Right atrium auricular region (tissue), 2 donors: ENCODE measurements at places on chromosomes 5 and 9. TPM values are rescaled to one million over a fixed set of nuclear protein-coding genes. Genes with fewer than 3 reads are reported as not detected.

Gene FCHO2
- total RNA-seq: 10.7 TPM

Gene MARCOL
- not detected for total RNA-seq

Gene CDKN2B
- total RNA-seq: 3.9 TPM

Gene UBE2R2
- 26.6 TPM for total RNA-seq

Gene RASGRF2
- 3.5 TPM for total RNA-seq

Gene SLC9A3
- total RNA-seq: 2.3 TPM

Gene F12
- total RNA-seq: not detected

Gene FPGS
- 47.0 TPM for total RNA-seq

Gene AMBP
- not detected for total RNA-seq

Gene DNAJB5
- total RNA-seq: 82.4 TPM

Gene CCL27
- not detected for total RNA-seq

GRCh38 chr5:118832974-118833373, 155.4 kb downstream of the DTWD2 start:
- no peaks in the 10 kb centered on the region for H3K36me3 ChIP-seq
- DNase-seq: no peak
- no peaks in the 10 kb centered on the region for H3K27me3 ChIP-seq

DNA sequence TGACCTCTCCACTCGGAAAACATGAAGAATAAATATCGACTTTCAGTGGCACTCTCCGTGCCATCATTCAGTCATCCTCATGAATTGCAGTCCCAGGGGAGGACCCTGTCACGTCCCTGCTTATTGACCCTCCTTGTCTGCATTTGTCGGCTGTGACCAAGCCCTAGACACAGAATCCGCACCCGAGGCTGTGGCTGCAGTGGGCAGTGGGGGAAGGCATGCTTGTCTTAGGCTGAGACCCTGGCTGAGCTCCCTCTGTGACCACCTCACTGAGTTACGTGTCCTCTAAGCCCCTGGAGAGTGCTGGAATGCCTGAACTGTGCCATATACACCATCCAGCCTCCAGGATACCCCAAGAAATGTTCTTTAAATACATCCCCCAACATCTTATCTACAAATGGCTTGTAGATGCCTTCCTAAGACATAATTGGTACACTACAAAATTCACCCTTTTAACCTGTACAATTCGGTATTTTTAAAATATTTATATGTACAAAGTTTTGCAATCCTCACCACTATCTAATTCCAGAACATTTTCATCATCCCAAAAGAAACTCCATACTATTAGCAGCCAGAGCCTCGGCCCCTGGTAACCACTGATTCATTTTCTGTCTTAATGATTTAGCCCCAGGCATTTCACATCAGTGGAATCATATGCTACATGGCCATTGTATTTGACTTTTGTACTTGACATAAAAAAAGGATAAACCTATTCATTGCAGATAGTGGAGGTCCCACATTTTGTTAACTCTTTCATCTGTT, 80.8 kb upstream of the ICE1 start:
- no peak overlapping the region for H3K27ac ChIP-seq
- no peak overlapping the region for H3K4me3 ChIP-seq
- DNase-seq: no peak
- H3K27me3 ChIP-seq: no peaks in the 10 kb centered on the region
- H3K4me1 ChIP-seq: no peaks in the 10 kb centered on the region

DNA sequence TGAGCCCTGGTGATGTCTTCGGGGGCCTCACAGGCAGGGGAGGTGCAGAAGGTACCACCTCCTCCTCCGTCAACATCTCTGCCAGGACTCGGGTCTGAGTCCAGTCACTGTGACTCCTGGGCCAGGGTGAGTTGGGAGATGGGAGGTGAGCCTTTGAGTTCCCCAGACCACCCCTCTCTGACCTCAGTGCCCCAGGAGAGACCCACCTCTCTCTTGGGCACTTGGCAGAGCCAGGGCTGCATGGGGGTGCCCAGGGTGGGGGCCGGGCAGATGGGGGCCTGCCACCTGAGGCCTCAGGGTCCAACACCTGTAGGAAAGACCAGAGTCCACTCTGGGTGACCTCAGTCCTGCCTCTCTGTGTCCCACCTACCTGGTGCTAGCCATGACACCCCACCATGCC, 6.8 kb downstream of the KIF12 start:
- no peaks in the 10 kb centered on the region for H3K27me3 ChIP-seq
- H3K36me3 ChIP-seq: no peaks in the 10 kb centered on the region
- no peak for DNase-seq
- H3K27ac ChIP-seq: no peak overlapping the region
- H3K4me3 ChIP-seq: no peak overlapping the region

DNA sequence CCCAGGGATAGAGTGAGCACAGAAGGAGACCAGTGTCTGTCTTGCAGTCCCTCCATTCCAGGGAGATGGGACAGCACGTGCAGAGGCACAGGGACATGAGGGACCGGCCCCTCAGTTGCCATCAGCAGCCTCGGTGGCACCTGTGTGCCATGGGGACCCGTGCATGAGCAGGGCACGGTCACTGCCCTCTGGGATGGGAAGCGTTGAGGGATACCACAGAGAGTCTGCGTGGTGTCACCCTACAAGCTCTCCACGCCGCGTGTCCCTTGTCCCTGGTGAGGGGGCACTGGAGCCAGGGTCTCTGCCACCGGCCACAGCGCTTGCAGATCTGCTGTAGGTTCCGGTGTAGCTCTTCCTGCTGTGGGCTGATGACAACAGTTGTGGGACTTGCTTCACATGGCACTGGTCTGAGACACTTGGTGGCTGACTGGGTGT, 108.1 kb downstream of the CACNA1B start:
- no peak overlapping the region for H3K27ac ChIP-seq
- H3K4me3 ChIP-seq: no peak overlapping the region
- no peaks in the 10 kb centered on the region for H3K36me3 ChIP-seq
- no peaks in the 10 kb centered on the region for H3K27me3 ChIP-seq

- no peak for DNase-seq
- H3K4me1 ChIP-seq: no peaks in the 10 kb centered on the region
- H3K36me3 ChIP-seq: no peaks in the 10 kb centered on the region
- H3K27me3 ChIP-seq: no peaks in the 10 kb centered on the region
- no peak overlapping the region for H3K4me3 ChIP-seq
Measured at GRCh38 chr5:43780586-43780985, 177.6 kb downstream of the NNT start.

- no peak for DNase-seq
- peaks cover 9% of the 10 kb centered on the region for H3K36me3 ChIP-seq
- H3K27ac ChIP-seq: no peak overlapping the region
- no peaks in the 10 kb centered on the region for H3K4me1 ChIP-seq
Measured at GRCh38 chr9:131943351-131943841, 136.3 kb downstream of the MED27 start.

GRCh38 chr9:127087836-127088235, 34.6 kb downstream of the ANGPTL2 start:
- peaks cover 38% of the 10 kb centered on the region for H3K36me3 ChIP-seq
- H3K27me3 ChIP-seq: no peaks in the 10 kb centered on the region
- H3K27ac ChIP-seq: no peak overlapping the region
- H3K4me1 ChIP-seq: peaks cover 45% of the 10 kb centered on the region
- DNase-seq: no peak
- H3K4me3 ChIP-seq: no peak overlapping the region

DNA sequence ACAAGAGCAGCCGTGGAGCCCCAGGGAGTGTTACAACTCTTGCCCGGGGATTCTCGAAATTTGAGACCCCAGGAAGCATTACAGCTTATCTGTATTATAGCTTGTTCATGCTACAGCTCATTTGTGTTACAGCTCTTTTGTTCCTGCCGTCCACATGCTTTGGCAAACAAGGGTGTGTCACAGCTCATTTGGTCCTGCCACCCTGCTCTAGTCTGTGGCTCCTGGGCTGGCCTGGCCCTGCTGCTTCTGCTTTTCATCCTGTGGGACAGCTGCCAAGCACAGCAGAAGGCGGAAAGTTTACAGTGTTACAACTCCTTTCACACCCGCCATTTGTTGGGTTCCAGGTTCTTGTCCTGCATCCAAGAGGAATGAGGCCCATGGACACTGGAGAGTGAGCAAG, 685.0 kb downstream of the SLCO4C1 start:
- no peaks in the 10 kb centered on the region for H3K27me3 ChIP-seq
- no peaks in the 10 kb centered on the region for H3K4me1 ChIP-seq
- no peak for DNase-seq
- H3K36me3 ChIP-seq: no peaks in the 10 kb centered on the region
- no peak overlapping the region for H3K27ac ChIP-seq

DNA sequence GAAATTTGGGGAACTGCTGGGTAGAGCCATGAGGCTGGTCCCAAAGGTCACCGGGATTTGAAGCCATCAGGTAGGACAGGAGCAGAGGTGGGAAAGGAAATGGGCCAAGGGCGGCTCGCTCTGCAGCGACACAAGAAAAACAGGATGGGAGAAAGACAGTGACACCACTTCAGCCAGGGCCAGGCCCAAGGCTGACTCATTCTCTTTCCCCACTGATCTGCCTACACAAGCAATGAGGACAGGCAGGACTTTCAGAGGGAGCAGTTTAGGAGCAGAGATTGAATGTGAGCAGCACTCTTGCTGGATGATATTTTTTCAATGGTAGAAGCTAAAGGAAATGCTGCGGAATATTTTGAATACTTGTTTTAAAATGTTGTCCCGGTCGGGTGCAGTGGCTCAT, 3.5 kb downstream of the RUFY1 start:
- H3K36me3 ChIP-seq: no peaks in the 10 kb centered on the region
- H3K4me1 ChIP-seq: peaks cover 37% of the 10 kb centered on the region
- H3K27me3 ChIP-seq: no peaks in the 10 kb centered on the region
- DNase-seq: no peak
- H3K27ac ChIP-seq: no peak overlapping the region
- H3K4me3 ChIP-seq: no peak overlapping the region

DNA sequence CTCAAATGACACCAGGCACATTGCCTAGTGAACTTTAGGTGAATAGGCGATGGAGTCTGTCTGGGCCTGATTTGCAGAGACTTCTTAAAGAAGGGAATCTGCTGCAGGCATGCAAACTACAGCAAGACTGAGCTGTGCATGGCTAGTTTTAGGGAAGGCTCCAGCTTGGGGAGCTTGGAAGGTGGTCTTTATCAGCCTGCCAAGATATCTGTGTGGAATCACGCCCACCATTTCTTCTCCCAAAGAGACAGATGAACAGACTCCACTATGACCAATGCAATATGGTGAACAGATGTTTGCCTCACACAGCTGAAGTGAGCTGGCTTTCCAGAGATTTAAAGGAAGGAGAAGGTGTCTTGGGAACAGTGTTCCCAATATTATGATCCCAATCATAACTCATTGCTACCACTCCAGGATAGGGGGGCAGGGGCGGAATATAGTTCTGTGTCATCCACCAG, 129.0 kb upstream of the HMHB1 start:
- H3K36me3 ChIP-seq: no peaks in the 10 kb centered on the region
- no peak for DNase-seq
- H3K27ac ChIP-seq: peak overlapping the region; percentile 74

DNA sequence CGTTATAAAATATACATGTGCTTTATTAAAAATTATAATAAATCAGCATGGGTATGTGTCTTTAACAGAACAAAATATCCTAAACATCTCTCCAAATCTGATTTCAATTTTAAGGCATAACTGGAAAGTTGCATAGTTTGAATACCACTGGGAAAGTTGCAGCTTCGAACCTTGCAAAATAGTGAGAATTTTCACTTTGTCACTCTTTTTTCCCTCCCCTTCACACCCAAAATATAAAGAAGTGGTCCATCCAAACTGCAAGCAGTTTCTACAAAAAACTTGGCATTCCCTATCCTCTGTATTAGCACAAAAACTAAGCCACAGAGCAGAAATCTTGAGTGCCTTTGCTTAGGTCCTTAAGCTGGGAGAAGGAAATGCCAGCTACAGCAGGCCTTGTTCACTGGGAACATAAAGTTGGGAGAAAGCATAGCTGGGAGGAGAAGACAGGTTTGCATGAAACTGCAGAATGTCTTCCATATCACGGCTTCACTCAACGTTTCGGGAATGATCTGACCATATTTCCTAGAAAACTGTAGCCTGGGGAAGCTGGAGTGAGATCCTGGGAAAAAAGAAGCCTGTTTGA, 400.3 kb downstream of the EBF1 start:
- no peaks in the 10 kb centered on the region for H3K27me3 ChIP-seq
- H3K4me3 ChIP-seq: no peak overlapping the region
- peak overlapping the region; percentile 61 for H3K27ac ChIP-seq
- no peaks in the 10 kb centered on the region for H3K4me1 ChIP-seq

GRCh38 chr5:109225716-109226625, 183.8 kb downstream of the PJA2 start:
- no peaks in the 10 kb centered on the region for H3K4me1 ChIP-seq
- no peaks in the 10 kb centered on the region for H3K27me3 ChIP-seq
- no peak overlapping the region for H3K27ac ChIP-seq
- H3K4me3 ChIP-seq: no peak overlapping the region
- no peak for DNase-seq

- peak overlapping the region; percentile 73 for H3K27ac ChIP-seq
- no peaks in the 10 kb centered on the region for H3K36me3 ChIP-seq
- no peak for DNase-seq
- H3K27me3 ChIP-seq: no peaks in the 10 kb centered on the region
Measured at GRCh38 chr9:77847626-77848025, 184.0 kb downstream of the GNAQ start.

GRCh38 chr9:134641173-134641989, at the start of gene COL5A1:
Gene COL5A1 (plus strand): TSS chr9:134641803. CDS start chr9:134642188, 385 bp downstream.
- H3K27ac ChIP-seq: peak within 1 kb of the TSS; percentile 86
- peak within 1 kb of the TSS; percentile 57 for H3K4me3 ChIP-seq
- no peaks in the 10 kb centered on the region for H3K36me3 ChIP-seq
- H3K27me3 ChIP-seq: no peaks in the 10 kb centered on the region
- DNase-seq: peak; percentile 91

GRCh38 chr5:39942606-39943005, 517.8 kb upstream of the DAB2 start:
- no peaks in the 10 kb centered on the region for H3K27me3 ChIP-seq
- no peak for DNase-seq
- no peak overlapping the region for H3K4me3 ChIP-seq
- H3K36me3 ChIP-seq: no peaks in the 10 kb centered on the region
- no peak overlapping the region for H3K27ac ChIP-seq

- H3K4me3 ChIP-seq: no peak overlapping the region
- DNase-seq: no peak
- no peaks in the 10 kb centered on the region for H3K27me3 ChIP-seq
- no peak overlapping the region for H3K27ac ChIP-seq
- H3K36me3 ChIP-seq: no peaks in the 10 kb centered on the region
Measured at GRCh38 chr9:101440714-101441230, 5.2 kb upstream of the ALDOB start.

- H3K4me1 ChIP-seq: no peaks in the 10 kb centered on the region
- no peak overlapping the region for H3K27ac ChIP-seq
- H3K4me3 ChIP-seq: no peak overlapping the region
Measured at GRCh38 chr9:135951889-135952663, 9.1 kb downstream of the UBAC1 start.

DNA sequence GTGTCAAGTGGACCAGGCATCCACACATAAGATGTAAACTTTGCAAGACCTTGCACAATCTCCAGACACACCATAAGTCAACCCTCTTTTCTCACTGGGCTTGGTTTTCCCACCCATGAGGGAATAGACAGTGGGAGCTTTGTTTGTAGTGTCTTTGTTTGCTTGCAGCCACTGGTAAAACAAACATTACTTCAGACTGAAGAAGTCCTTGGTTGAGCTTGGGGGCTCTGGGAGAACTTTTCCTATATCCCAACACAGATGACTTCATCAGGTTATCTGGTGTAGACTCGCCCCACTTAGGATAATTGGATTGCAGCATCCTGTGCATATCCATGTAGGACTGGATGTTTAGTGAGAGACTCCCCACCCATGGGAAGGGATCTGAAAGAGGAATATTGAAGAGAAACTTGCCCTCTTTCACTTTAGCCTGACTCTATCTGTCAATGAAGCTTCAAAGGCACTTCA, 11.5 kb upstream of the ADGRV1 start:
- H3K4me1 ChIP-seq: no peaks in the 10 kb centered on the region
- H3K27me3 ChIP-seq: no peaks in the 10 kb centered on the region
- DNase-seq: no peak
- no peak overlapping the region for H3K27ac ChIP-seq
- H3K36me3 ChIP-seq: no peaks in the 10 kb centered on the region
